Ovary (tissue), 10 donors: ENCODE measurements at places on chromosomes 16 and 17. TPM values are rescaled to one million over a fixed set of nuclear protein-coding genes. Genes with fewer than 3 reads are reported as not detected.

The CA5A gene
- total RNA-seq: not detected

The SGCA gene
- total RNA-seq: 3.4 TPM

The IST1 gene
- 140 TPM for total RNA-seq

The EDC4 gene
- 35.4 TPM for total RNA-seq

The SEPTIN1 gene
- total RNA-seq: 0.46 TPM
